ENCODE measurements at places on chromosomes 6 and 20.

DNA sequence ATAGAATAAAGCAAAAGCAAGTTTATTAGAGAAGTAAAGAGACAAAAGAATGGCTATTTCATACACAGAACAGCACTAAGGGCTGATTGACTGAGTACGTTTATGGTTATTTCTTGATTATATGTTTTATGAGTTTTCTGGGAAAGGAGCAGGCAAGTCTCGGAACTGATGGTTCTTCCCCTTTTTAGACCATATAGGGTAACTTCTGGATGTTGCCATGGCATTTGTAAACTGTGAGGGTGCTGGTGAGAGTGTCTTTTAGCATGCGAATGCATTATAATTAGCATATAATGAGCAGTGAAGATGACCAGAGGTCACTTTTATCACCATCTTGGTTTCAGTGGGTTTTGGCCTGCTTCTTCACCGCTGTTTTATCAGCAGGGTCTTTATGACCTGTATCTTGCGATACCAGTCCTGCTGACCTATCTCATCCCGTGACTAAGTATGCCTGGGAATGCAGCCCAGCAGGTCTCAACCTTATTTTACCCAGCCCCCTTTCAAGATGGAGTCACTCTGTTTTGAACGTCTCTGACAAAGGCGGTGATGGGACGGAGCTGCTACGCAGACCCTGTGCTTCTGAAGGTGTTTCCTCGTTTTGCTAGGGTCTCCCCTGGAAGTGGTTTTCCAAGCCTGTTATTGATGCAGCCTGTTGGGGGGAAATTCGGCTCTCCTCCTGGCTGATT lies 45.4 kb upstream of the BMP6 start:
- DNase-seq: no peak

GRCh38 chr6:90442366-90442765 lies 144.5 kb downstream of the MAP3K7 start:
- DNase-seq: no peak

- no peak for DNase-seq
Observed at GRCh38 chr6:152723398-152723797, 25.7 kb downstream of the MYCT1 start.

- DNase-seq: no peak
Observed at GRCh38 chr6:3267162-3267561, 8.4 kb downstream of the PSMG4 start.

GRCh38 chr20:36856691-36857635 lies 19.0 kb upstream of the TLDC2 start:
- no peak for DNase-seq

DNA sequence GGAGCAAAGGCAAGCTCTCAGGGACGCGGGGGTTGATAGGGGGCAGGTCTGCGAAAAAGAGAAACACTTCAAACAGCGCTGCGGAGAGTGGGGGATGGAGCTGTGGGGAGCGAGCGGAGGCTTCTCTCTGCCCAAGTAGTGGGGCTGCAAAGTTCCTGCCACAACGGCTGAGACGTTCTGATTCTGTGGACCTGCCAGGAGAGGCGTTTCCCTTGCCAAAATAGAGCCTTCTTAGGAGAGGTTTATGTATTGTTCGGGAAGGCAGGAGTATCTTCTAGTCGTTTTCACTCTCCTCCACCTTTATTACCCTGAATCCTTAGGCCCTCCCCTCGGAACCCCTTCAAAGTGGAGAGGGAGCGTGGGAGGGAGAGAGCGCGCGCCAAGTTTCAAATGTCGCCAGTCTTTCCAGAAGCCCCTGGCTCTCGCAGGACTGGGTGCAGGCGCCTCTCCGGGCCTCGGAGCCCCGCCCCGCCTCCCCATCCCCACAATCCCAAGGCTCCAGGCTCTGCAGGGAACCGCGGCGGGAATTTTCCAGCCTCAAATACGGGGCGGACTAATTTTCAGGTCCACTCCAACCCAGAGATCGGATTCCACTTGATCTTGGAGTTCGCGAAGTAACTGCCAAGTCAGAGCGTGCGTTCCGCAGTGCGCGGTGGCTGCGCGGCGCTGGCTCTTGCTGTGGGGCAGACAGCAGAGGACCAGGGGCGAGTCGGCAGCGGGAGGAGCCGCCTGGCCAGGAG lies 10.0 kb upstream of the POU3F2 start:
- DNase-seq: no peak

- DNase-seq: no peak
Observed at GRCh38 chr20:41320976-41321375, 3.4 kb upstream of the ZHX3 start.

GRCh38 chr6:107611094-107611810 lies 121.3 kb downstream of the SOBP start:
- no peak for DNase-seq

GRCh38 chr6:161836643-161837448 lies 563.0 kb upstream of the AGPAT4 start:
- DNase-seq: peak; percentile 19

- no peak for DNase-seq
Observed at GRCh38 chr6:45398075-45398813, 20.5 kb upstream of the SUPT3H start.

- DNase-seq: no peak
Observed at GRCh38 chr6:26251354-26252076, 113.5 kb upstream of the BTN3A2 start.

GRCh38 chr6:56556751-56557540 lies 85.7 kb downstream of the DST start:
- no peak for DNase-seq

DNA sequence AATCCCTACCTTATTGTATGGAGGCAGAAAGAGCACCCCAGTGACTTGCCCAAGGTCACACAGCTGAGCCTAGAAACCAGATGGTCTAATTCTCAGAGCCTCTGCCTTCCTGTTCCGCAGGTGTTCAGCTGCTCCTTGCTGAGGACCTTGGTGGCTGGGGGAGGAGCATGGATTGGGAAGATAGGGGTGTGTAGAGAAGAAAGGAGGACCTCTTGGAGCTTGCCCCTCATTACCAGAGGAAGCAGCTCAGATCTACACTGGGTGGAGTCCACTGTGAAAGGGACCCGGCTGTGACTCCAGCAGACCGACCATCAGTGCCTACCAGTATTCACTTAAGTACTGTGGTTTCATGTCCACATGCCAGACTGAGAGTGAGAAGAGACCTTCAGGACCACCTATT lies 15.2 kb downstream of the FOXP4 start:
- no peak for DNase-seq

DNA sequence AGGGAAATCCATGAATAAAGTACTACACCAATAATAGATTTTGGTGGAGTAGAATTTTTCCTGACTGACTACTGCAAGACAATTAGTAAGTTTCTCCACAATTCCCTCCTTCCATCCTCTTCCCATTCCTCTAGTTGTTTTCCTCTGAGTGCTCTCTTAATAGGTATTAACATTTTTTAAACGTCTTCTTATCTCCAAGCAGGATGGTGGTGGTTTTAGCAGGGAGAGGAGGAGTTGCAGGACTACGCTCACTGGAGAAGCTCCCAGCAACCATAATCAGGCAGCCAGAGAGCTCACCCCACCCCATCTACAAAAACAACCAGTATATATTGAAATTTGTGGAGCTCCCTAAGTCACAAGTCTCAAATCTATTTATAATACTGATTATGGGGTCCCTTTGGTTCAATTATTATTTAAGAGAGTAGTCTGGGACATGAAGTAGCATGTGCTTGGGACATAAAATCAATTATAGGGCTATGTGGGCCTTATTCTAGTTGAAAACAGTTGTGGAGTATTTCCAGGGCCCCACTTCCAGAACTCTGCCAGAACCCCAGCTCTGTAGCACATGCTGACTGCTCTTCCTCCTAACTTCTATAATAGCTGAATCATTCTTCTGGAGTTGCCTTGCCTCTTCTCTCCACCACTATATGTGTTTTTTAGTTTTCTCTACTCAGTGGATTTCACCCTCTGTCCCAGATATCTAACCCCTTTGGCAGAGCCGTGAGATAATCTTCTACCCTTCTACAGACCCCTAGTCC lies 49.8 kb downstream of the MYB start:
- DNase-seq: no peak

GRCh38 chr20:7029019-7029418 lies 261.5 kb downstream of the BMP2 start:
- DNase-seq: no peak

- no peak for DNase-seq
Observed at GRCh38 chr6:80460257-80460865, 353.9 kb downstream of the BCKDHB start.

DNA sequence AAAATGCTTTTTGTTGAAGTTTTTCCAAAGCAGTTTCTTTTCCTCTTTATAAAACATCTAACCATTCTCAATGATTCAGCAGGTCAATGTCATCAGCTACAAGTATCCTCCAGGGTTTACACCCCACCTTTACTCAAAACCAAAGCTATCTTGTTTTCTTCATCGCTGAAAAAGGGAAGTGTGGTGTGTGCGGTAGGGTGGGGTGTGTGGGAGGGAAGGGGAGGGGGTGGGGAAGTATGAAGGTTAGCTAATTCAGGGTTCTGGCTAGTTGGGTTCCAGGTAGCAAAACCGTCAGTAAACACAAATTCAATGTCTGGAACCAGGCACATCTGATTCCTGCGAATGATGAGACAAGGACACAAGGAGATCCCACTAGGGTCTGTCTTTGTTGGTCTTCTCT lies 189.6 kb downstream of the GJA10 start:
- DNase-seq: no peak

- DNase-seq: no peak
Observed at GRCh38 chr6:111122458-111123286, 35.4 kb downstream of the SLC16A10 start.

DNA sequence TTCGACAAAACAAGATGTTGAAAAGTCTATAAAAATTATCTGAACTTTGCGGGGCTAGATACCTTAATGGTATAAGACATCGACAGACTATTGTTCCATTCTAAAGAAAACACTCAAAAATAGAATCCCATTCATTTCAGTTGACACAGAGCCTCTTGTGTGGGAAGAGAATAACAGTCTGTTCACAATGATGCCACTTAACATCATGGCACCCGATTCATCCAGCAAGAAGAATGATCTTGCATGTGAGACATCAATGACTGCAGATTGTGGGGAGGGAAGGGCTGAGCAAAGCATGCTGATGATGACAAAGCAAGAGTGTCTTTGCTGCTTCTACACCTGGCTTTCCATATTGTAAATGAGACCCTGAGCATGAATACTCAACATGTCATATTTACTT lies 49.7 kb upstream of the ARMH2 start:
- DNase-seq: peak; percentile 68

DNA sequence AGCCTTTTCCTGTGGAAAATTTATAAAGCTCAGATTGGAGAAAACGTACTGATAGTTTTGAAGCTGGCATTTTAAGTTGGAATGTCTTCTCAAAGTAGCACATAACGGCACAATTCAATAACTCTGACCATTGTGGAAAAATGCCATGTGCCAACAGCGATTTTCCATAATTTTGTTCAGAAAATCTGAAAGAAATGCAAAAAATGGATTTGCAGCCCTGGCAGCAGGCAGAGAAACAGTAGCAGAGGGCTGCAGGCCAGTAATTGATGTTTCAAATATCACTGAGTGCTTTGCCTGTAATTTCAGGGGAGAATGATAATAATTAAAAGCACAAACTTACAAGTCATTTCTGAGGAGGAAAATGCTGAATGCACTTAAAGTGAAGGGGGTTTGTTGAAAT lies 507.4 kb downstream of the MAFB start:
- DNase-seq: no peak

GRCh38 chr6:38161331-38161730 lies 341.8 kb downstream of the ZFAND3 start:
- no peak for DNase-seq

- DNase-seq: no peak
Observed at GRCh38 chr20:49999329-49999728, 16.5 kb downstream of the SNAI1 start.

- DNase-seq: no peak
Observed at GRCh38 chr6:107556082-107556481, 66.2 kb downstream of the SOBP start.

DNA sequence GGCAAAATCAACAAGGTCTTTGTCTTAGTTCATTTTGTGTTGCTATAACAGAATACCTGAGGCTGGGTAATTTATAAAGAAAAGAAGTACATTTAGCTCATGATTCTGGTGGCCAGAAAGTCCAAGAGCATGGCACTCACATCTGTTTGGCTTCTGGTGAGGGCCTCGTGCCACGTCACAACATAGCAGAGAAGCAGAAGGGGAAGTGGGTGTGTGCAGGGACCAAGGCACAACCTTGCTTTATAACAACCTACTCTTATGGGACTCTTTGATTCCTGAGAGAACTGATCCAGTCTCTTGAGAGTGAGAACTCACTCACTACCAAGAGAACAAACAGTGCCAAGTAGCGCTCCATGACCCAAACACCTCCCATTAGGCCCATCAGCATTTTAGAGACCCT lies 25.4 kb downstream of the GABRR2 start:
- DNase-seq: no peak

Data from putamen (tissue), 1 donor.